Vein endothelial cell (primary cell): ENCODE measurements at places on chromosomes 11 and 22. TPM values are rescaled to one million over a fixed set of nuclear protein-coding genes. Genes with fewer than 3 reads are reported as not detected.

The BID gene
- total RNA-seq, result 53.9 TPM in 2 replicates

The RASL10A gene
- 0.96 and 1.3 TPM in 2 replicates for total RNA-seq

The AQP11 gene
- 0.19 and 0.33 TPM in 2 replicates for total RNA-seq

The MIAT gene
- 0.33 and 0.48 TPM in 2 replicates for total RNA-seq

The ELMOD1 gene
- 0.33 and 0.38 TPM in 2 replicates for total RNA-seq

The OR2AG2 gene
- 0.29 and 0.33 TPM in 2 replicates for total RNA-seq

The OR10A2 gene
- total RNA-seq, result not detected in 2 replicates

The ARHGAP20 gene
- 0.98 and 2.7 TPM in 2 replicates for total RNA-seq
